ENCODE measurements at places on chromosomes 7 and 10.

GRCh38 chr7:111853201-111853990 lies 291.1 kb upstream of the IMMP2L start:
- DNase-seq, result no peak

GRCh38 chr10:121804460-121804859 lies 123.4 kb downstream of the ATE1 start:
- DNase-seq, result no peak

DNA sequence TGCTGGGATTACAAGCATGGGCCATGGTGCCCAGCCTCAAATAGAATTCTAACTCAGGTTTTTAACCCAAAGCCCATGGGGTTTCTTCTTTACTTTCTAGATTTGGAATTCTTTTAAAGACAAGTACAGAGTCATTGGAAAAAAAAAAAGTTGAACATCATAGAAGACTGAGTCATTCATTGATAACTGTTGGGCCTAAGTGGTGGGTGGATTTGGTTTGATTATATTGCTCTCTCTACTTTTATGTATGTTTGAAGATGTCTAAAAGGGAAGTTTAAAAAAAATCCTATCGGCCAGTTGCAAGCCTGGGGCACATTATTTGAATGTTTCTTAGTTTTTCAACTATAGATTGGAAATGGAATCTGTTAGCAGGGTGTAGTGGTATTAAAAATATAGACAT lies 49.7 kb downstream of the INPP5F start:
- no peak for DNase-seq

GRCh38 chr7:132652507-132652906 lies 76.2 kb upstream of the PLXNA4 start:
- no peak for DNase-seq

DNA sequence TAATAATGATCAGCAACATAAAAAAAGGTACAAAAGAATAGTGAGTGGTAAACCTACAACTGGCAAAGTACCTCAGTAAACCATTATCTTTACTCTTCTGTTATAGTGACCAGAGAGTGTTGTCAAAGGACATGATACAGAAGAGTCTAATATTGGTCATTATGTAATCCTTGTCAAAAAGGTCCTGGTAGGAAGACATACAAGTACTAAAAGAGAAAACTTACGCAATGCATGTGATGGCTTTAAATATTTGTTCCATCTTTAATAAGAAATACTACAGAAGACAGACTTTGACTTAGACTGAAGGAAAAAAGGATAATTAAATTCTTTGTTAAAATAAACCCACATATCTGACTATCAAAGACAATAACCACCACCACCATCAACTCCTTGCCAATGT lies 6.5 kb downstream of the DOCK4 start:
- DNase-seq, result no peak

All from NCI-H2171 treated with DMSO at 0.1 percent for 48 hours (cell line).